ENCODE measurements at places on chromosomes 4 and X.

GRCh38 chr4:137523329-137523728, 9.0 kb downstream of the PCDH18 start:
- DNase-seq: no peak

- no peak for DNase-seq
These were observed 484.1 kb downstream of the INPP4B start for GRCh38 chr4:142361981-142362380.

- DNase-seq: no peak
These were observed 1427.2 kb upstream of the PCDH10 start for GRCh38 chr4:131721883-131722282.

GRCh38 chr4:156929386-156930105, 42.1 kb downstream of the PDGFC start:
- no peak for DNase-seq

- no peak for DNase-seq
These were observed 565.1 kb upstream of the NDST4 start for GRCh38 chr4:115678425-115678941.
